ENCODE measurements at places on chromosomes 13 and 19.

DNA sequence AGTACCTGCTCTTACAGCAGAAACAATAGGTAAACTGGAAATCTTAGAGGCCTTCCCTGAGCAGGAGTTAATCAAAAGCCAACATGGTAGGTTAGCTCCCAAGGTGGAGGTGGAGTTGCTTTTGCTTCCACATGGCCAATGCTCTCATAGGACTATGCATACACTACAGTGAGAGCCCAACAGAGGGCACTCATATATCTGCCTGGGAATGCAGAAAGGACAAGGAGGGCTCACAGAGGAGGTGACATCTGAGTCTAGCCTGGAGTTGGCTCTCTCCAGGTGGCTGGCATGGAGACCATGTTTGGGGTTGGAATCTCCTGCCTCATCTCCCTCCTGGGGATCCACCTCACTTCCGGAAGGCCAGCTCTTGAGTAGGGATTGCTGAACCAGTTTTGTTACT lies 34.6 kb downstream of the ATP8A2 start:
- DNase-seq: no peak

DNA sequence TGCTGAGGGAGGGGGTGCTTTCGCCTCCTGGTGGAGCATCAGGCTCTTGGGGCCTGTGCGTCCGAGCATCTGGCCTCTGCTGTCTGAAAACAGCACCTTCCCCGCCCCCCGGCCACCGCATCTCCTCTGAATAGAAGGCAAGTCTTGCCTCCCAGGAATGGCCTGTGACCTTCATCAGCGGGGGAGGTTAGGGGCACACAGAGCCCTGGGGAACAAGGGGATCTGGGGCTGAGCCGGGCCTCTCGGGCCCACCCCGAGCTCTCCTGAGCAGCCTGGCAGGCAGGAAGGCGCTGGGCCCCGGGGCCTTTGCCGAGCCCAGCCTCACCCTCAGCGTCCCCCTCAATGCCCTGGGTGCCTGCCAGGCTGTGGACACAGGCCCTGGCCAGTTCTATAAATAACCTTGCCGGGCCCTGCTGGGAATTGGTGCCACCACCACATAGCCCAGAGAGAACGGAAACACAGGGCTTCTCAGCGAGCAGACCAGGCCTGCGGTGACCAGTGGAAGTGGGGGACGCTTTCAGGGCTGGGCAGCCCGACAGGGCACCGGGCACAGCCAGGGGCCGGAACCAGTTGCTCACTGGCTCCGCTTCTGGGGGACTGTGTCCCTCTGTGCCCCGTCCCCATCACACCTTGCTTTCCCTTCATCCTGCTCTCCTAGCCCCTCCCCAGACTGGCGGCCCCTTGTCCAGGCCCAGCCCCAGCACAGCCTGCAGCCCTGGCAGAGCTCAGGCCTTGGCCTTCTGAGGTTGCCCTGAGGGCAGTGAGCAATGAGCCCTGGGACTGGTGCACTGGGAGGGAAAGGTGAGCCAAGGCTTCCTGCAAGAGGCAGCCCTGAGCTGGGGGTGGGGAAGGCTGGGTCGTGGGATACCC lies 9.5 kb downstream of the STK11 start:
- DNase-seq: no peak

DNA sequence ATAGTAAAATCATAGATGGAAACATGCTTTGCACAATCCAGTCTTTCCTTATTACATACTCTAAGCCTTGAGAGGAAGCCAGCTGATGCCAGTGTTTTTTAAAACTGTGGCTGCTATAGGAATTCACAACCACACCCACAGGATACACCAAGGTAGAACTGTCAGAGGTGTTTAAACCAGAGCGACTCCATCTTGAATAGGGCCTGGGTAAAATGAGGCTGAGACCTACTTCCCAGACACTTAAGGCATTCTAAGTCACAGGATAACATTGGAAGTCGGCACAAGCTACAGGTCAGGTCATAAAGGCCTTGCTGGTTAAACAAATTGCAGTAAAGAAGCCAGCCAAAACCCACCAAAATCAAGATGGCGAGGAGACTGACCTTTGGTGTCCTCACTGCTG lies 1.7 kb downstream of the SCGB2B2 start:
- DNase-seq: no peak

DNA sequence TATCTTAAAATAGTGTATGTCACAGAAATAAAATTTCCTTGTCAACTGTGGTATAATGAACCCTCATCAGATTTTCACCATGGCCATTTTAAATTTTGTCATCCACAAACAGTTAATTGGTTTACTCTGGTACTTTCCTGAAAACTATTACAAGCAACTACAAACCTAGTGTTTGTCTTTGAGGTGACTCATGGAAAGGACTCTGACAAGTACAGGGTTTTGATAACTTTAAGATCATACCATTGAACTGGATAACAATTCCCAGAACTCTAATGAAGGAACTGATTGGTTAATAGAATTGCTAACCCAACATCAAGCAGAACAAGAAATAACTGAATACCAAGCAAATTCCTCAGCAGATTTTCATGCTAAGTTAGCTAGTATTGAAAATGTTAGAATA lies 237.7 kb upstream of the IPO5 start:
- no peak for DNase-seq

DNA sequence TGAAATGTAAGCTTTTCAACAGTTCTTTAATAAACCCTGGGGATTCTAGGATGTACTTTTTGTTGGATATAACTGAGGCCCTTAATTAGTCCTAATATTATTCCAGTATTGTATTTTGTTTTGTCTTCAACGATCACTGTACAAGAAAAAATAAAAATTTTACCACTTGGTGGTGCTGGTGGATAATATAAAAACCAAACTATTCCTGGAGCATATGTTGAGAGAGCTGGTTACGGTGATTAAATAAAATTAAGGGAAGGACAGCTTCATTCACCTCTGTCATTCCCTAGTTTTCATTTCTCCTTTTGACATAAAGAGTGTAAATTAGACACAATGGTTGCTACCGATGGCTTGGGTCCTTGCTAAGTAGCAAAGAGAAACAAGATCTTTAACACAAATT lies 598.6 kb upstream of the PCDH20 start:
- DNase-seq: no peak

GRCh38 chr13:30477346-30478195 lies 11.8 kb upstream of the HMGB1 start:
- DNase-seq: no peak

All from COLO829 (cell line).